ENCODE measurements at places on chromosomes 4 and X.

DNA sequence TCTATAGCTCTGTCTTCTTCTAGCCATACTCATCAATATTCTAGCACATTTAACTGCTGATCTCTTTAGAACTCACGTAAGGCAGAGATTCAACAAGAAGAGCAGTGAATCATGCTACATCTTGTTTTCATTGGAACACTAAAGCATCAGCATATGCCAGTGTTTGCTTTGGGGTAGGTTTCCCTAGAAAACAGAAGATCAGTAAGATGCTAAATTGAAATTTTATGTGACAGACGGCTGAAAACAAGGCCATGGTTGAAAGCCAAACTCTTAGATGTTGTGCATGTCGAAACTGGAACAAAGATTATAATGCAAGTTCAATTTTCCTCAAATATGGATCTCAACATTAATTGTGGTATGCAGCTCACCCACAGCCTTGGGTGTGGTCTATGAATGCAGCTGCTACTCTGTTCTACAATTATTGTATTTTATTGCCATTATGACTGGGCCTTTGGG lies 107.6 kb downstream of the PDLIM5 start:
- DNase-seq: no peak

DNA sequence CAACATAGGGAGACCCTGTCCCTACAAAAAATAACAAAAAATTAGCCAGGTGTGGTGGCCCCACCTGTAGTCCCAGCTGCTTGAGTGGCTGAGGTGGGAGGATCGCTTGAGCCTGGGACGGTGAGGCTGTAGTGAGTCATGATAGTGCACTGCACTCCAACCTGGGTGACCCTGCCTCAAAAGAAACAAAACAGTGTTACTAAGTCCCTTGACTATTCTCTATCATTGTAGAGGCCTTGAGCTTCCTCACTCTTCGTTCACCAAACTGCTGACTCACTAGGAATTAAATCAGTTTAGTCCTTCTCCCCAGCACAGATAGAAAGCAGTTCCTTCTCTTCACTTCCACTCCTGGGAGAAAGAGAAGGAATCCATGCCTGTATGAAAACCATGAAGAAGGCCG lies 14.5 kb downstream of the CDS1 start:
- DNase-seq: peak; percentile 34

- no peak for DNase-seq
Observed at GRCh38 chr4:158341896-158342295, 131.6 kb downstream of the TMEM144 start.

GRCh38 chr4:91519155-91519554 lies 784.6 kb upstream of the GRID2 start:
- no peak for DNase-seq

GRCh38 chr4:125003840-125004239 lies 291.3 kb upstream of the ANKRD50 start:
- no peak for DNase-seq

DNA sequence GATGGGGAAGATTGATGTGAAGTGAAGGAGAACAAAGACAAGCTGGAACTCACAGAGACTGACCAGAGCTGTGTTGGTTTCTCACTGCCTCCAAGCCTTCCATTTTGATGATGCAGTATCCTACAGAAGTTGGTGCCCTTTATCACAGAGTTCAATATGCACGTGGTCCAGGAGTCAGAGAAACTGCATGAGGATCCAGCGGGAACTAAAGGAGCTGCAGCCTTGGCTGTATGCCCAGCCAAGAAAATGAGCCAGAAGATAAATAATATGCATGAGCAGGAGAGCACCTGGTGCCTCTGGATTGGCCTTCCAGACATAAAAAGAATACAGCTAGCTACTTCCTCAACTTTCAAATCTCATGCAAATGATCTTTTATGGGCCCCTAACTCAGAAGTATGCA lies 44.3 kb upstream of the DCLK2 start:
- DNase-seq: no peak

DNA sequence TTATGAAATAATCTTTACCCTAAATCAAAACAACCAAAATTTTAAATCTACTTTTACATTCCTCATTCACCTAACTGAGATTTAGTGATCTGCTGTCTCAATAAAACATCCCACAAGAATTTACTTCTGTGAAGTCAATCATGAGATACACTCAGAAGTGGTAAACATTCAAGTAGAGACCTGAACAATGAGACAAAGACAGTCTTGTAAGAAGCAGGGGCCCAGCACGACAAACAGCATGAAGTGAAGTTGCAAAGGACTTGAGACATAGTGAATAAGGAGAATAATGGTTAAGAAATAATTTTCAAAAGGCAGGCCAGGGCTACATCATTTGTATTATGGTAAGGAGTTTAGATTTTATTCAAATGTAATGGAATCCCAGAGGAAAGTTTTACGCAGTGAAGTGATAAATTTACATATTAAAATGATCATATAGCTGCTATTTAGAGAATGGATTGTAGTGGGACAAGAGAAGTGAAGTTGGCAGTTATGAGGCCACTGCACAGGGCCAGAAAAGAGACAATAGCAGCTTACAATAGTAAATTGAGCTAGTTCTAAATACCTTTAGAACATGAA lies 101.9 kb downstream of the MAB21L2 start:
- DNase-seq: no peak

- peak; percentile 52 for DNase-seq
Observed at GRCh38 chr4:94595880-94596483, 144.2 kb downstream of the PDLIM5 start.

- no peak for DNase-seq
Observed at GRCh38 chrX:68409194-68409593, 24.1 kb downstream of the OPHN1 start.

DNA sequence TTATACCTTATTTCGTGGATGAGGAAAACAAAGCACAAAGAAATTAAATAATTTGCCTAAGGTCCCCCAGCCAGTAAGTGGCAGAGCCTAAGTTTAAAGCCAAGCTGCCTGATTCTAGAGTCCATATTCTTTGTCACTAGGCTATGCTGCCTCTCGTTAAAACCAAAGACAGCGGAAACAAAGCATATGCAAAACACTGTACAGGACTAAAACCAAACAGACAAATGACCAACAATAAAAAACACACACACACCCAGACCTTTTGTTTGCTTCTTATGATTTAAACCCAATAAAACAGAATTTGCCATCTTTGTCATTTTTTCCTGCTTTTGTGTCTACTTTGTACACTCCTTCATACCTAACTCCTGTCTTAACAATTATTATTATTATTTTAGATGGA lies 10.1 kb upstream of the VSIG1 start:
- no peak for DNase-seq

DNA sequence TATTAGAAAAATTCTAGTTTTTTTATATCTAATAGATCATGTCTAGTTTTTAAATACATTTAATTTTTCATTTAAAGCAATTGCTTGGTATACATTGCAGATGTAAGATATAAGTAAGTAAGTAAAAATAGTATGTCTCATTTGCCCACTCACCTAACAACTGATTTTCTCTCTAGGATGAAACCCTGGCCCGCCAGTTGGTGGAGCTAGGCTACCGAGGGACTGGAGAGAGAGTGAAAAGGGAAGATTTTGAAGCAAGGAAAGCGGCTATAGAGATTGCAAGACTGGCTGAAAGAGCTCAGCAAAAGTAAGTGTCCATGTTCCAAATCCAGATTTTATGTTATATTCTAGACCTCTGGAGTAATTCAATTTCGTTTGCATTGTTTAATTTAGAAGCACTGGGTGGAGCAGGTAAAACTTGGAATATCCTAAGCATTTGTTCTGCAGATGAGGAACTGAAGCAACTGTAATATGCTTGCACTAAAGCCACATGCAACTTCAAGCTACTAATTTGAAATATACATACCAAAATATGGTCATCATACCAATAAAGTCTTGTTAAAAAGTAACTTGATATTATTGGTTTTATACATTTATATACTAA lies 27.1 kb downstream of the CFAP299 start:
- DNase-seq: peak; percentile 2

- no peak for DNase-seq
Observed at GRCh38 chrX:65758505-65758904, 91.1 kb downstream of the MSN start.

DNA sequence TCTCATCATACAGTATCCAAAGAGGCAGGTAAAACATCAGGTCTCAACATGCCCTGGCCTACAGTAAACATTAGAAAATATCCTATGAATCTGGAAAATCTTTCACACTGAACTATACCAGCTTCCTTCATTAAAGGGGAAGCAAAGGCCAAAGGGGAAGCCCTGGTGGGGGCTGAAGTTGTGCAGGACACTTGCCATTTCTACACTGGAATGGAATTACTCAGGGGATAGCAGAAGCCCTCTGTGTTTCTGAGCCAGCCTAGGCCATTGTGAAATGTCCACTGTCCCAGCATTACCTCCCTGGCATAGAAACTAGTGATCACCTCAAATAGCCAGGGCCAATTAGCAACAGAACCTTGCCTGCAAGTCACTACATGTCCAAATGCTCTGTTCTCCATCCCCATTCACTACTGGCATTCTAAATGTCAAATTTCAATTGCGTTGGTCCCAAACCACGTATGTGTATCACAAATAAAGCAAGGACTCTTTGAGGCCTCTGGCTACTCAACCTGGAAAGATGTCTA lies 429.9 kb downstream of the AFF2 start:
- DNase-seq: no peak

- DNase-seq: no peak
Observed at GRCh38 chrX:50111742-50112141, 89.1 kb downstream of the AKAP4 start.

DNA sequence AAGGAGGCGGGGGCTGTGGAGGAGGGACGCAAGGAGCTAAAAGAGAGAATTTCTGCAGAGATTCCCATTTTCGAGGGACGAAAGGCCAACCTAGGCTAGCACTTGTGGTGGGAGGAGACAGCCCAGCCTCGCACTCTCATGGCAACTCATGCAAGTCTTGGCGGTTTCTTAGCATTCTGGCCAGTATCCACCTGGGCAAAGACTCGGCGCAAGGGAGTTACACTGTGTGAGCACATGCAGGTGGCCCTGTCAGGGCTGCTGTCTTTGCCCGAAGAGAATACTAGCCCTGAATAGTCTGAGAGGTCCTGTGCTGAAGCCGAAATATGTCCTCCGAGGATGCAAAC lies 15.5 kb downstream of the MCF2 start:
- DNase-seq: no peak

GRCh38 chrX:120207009-120207605 lies 43.5 kb upstream of the ZBTB33 start:
- DNase-seq: no peak

- DNase-seq: peak; percentile 32
Observed at GRCh38 chr4:134777606-134778005, 576.0 kb upstream of the PABPC4L start.

GRCh38 chr4:165965503-165965902 lies 92.5 kb downstream of the TLL1 start:
- no peak for DNase-seq

DNA sequence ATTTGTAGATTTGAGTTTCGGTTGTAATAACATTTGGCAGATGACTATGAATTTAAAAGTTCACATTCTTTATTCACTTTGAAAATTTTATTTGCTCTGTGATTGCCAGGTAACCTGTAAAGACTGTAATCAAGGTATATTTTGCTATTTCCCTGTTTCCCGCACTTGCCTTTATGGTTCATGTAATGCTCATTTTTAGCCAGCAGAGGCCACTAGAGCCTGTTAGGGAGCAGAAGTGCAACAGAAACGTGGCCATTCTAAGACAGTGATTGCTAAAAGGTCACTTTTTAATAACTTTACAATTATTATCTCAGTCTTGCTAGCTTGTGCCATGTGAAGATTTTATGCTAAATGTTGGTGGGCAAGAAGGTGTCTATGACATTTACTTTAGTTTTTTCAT lies 12.4 kb downstream of the YIPF6 start:
- peak; percentile 23 for DNase-seq

- no peak for DNase-seq
Observed at GRCh38 chrX:9318213-9318612, 146.6 kb upstream of the TBL1X start.

DNA sequence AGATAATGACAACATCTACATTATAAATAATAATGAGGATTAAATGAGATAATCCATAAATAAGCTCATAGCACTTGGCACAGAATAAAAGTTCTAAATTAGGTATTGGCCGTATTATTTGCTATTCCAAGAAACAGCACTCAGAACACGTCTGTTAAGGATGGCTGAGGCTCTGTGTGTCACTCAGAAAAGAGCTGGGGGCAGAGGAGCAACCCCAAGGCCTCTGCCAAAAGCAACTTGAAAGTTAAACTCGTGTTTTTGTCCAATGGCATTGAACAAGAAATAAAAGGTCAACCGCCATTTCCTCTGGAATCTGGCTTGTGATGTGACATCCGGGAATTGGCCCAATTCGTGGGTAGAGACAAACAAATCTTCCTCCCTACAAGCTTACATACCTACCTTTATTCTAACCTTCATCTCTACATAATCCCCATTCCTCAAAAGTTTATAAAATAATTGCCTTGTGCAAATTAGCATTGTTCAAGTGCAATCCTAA lies 42.3 kb upstream of the FAM241A start:
- DNase-seq: no peak

Data from LoVo (cell line).